ENCODE measurements at places on chromosomes 12 and 14. TPM values are rescaled to one million over a fixed set of nuclear protein-coding genes. Genes with fewer than 3 reads are reported as not detected.
A peak's percentile ranks its signal among the peaks of the same experiment; 100 is the strongest.

The NPAS3 gene
- not detected for total RNA-seq

The GZMB gene
- total RNA-seq: 105 TPM

The KCNC2 gene
- not detected for total RNA-seq

The RFLNA gene
- not detected for total RNA-seq

The DPY19L2 gene
- total RNA-seq: 0.27 TPM

The INSM2 gene
- total RNA-seq: not detected

The RARG gene
- 59.7 TPM for total RNA-seq

The RPL10L gene
- not detected for total RNA-seq

The BLTP3B gene
- 19.8 TPM for total RNA-seq

The RPS6KA5 gene
- total RNA-seq: 42.1 TPM

GRCh38 chr12:100688451-100688864, 106.1 kb upstream of the ANO4 start:
- H3K27me3 ChIP-seq: no peaks in the 10 kb centered on the region
- H3K36me3 ChIP-seq: no peaks in the 10 kb centered on the region
- no peak overlapping the region for H3K4me3 ChIP-seq
- no peak for DNase-seq
- H3K4me1 ChIP-seq: no peaks in the 10 kb centered on the region

GRCh38 chr14:35825968-35826217, 245 bp upstream of the BRMS1L start:
- peak overlapping the region; percentile 75 for H3K4me3 ChIP-seq
- H3K36me3 ChIP-seq: no peaks in the 10 kb centered on the region
- peak overlapping the region; percentile 97 for H3K27ac ChIP-seq
- peaks cover 22% of the 10 kb centered on the region for H3K4me1 ChIP-seq
- DNase-seq: no peak

DNA sequence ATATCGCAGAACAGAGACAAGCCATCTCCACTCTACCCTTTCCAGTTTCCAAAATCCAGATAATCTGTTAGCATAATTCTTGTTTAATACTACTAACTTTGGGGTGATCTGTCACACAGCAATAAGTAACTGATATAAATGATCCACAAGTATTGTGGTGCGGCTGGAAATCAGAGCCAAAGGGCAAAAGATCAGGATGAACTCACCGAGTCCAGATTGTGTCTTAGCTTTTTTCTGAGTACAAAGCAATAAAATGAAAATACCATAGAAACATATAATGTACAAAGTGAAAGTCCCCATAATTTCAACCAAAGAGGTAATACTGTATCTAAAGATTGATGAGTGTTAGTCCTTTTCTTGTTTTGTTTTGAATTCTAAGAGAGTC, 17.4 kb downstream of the HECTD1 start:
- no peaks in the 10 kb centered on the region for H3K27me3 ChIP-seq
- no peak overlapping the region for H3K27ac ChIP-seq
- no peak for DNase-seq
- no peak overlapping the region for H3K4me3 ChIP-seq
- peaks cover 18% of the 10 kb centered on the region for H3K36me3 ChIP-seq

DNA sequence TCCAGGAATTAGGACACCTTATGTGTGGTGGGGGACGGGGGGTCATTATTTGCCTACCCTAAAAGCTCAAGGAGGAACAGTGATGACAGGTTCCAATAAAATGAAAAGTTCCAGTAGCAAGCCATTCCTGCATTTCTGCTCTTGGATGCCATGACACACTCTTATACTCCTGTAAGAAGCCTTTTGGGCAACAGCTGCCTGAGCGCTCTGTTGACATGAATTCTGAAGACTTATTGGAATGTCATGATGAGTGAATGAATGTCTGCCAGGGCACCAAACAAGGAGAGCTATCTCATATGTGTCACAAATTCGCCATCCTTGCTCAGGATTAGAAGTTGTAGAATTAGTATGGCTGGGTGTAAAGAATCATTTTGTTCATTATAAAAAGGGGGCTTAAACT, 36.3 kb downstream of the PTGER2 start:
- H3K27me3 ChIP-seq: peaks cover 27% of the 10 kb centered on the region
- peaks cover 40% of the 10 kb centered on the region for H3K36me3 ChIP-seq
- H3K4me3 ChIP-seq: no peak overlapping the region
- peaks cover 67% of the 10 kb centered on the region for H3K4me1 ChIP-seq
- no peak for DNase-seq

GRCh38 chr12:108722992-108723766, 8.1 kb downstream of the CORO1C start:
- no peak overlapping the region for H3K4me3 ChIP-seq
- H3K36me3 ChIP-seq: peaks cover 2% of the 10 kb centered on the region
- DNase-seq: no peak
- H3K27ac ChIP-seq: no peak overlapping the region

DNA sequence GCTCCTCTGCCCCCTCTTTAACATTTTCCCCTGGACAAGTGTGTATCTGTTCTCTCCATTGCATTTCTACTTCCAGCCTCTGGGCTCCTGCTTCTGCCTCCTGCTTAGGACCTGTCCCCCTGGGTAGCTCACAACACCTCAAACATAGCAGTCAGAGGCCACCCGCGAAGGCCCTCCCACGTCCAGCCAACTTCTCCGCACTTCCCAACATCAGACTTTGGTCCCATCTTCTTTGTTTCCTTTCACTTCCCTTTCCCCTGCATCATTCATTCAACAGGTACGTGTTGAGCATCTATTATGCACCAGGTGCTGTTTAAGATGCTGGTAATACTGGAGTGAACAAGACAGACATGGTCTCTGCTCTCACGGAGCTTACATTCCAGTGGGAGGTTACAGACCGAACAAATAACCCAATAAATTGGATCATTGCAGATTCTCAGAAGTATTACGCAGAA, 3.1 kb downstream of the C12orf57 start:
- H3K4me1 ChIP-seq: peaks cover 74% of the 10 kb centered on the region
- H3K27ac ChIP-seq: peak overlapping the region; percentile 96
- DNase-seq: no peak
- no peaks in the 10 kb centered on the region for H3K27me3 ChIP-seq

DNA sequence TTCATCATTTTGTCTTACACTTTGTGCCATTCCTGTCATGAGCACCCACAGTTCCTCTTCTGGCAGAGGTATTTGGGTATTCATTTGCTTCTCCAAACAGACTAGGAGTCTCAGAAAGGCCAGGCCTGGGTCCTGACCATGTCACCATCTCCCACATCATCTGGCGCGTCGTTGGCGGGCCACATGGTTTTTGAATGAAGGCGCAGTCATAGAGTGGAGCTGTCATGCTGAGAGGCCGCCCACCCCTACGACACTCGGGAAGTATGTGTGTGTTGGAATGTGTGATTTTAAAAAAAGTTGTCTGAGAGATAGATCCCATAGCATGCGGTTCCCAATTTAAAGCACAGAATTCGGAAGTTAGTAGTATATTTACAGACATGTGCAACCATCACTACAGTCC, 15.6 kb upstream of the TTC7B start:
- H3K36me3 ChIP-seq: peaks cover 5% of the 10 kb centered on the region
- H3K27ac ChIP-seq: no peak overlapping the region
- no peak for DNase-seq
- peaks cover 42% of the 10 kb centered on the region for H3K4me1 ChIP-seq
- no peak overlapping the region for H3K4me3 ChIP-seq

- no peak overlapping the region for H3K27ac ChIP-seq
- H3K36me3 ChIP-seq: peaks cover 64% of the 10 kb centered on the region
- peaks cover 43% of the 10 kb centered on the region for H3K4me1 ChIP-seq
- DNase-seq: no peak
Measured at GRCh38 chr14:65854215-65854614, 441.7 kb downstream of the FUT8 start.

DNA sequence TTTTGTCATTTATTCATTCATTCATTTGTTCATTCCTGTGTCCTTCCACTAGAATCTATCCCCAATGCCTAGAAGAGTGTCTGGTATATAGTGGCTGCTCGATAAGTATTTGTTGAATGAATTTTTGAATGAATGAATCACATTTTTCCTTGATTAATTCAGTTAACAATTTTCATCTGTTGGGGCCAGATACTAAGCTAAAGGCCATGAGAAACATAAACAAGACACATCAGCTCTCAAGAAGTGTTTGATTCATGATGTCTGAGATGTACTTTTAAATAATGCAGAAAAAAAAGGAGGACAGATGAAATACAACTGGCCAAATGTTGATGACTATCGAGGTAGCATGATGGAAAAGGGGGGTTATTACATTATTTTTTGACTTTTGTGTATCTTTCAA, 48.1 kb upstream of the TMED10 start:
- H3K4me3 ChIP-seq: no peak overlapping the region
- no peaks in the 10 kb centered on the region for H3K36me3 ChIP-seq
- peaks cover 24% of the 10 kb centered on the region for H3K4me1 ChIP-seq
- no peak for DNase-seq
- H3K27ac ChIP-seq: no peak overlapping the region

- H3K4me3 ChIP-seq: no peak overlapping the region
- peak; percentile 54 for DNase-seq
- H3K4me1 ChIP-seq: no peaks in the 10 kb centered on the region
Measured at GRCh38 chr14:76710056-76711010, 50.9 kb upstream of the VASH1 start.

DNA sequence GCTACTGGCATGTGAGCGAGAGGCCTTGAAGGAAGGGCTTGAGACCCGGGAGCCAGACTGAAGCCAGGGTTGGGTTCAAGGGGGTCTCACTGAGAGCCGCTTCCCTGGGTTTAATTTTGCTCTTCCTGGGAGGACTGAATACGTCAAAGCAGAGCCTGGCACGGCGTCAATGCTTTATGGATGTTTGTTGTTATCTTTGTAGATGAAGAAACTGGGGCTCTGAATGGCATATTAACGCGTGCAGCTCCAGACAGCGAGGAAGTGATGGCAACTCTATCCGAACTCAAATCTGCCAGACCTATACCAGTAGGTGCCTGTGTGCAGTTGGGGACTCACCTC, 152.8 kb upstream of the PARP11 start:
- no peaks in the 10 kb centered on the region for H3K36me3 ChIP-seq
- no peaks in the 10 kb centered on the region for H3K27me3 ChIP-seq
- H3K27ac ChIP-seq: peak overlapping the region; percentile 61
- no peak overlapping the region for H3K4me3 ChIP-seq
- peaks cover 41% of the 10 kb centered on the region for H3K4me1 ChIP-seq
- no peak for DNase-seq

DNA sequence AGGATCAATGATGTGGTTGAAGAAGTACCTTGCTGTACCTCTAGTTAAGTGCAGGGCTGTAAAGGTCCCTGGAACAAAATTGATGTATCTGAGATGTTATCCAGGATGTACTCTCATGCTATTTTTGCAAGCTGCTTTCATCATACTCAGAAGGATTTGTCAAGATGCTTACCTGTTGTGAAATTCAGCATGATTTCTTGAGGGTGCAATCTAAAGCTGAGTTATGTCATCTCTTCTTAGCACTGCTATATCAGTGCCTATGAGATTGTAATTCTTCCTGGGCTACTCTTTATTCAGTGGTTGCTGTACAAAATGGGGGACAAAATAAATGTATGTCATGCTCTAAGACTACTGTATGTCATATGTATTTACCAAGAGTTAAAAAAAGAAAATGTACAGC, 340.7 kb upstream of the LMO3 start:
- H3K27me3 ChIP-seq: no peaks in the 10 kb centered on the region
- no peaks in the 10 kb centered on the region for H3K36me3 ChIP-seq
- H3K4me1 ChIP-seq: no peaks in the 10 kb centered on the region
- H3K4me3 ChIP-seq: no peak overlapping the region
- no peak overlapping the region for H3K27ac ChIP-seq

DNA sequence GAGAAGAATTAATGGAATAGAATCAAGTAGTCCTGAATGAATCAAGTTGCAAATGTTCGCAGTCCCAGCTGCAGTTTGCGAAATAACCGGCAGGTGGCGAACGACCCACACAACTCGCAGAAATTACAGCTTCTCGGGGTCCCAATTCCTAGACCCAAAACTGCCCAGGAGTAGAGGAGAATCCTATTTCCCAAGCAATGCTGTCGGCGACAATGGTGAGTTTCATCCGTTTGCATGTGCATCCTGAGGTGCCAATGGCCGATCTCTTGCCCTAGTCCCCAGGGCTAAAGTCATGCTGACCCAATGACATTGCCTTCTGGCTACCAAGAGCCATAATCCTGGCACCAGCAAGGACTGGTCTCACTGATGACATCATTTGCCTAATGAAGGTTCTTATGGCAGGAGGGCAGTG, 8.5 kb upstream of the ASCL1 start:
- DNase-seq: peak; percentile 40
- H3K27ac ChIP-seq: no peak overlapping the region
- H3K4me1 ChIP-seq: peaks cover 12% of the 10 kb centered on the region
- peaks cover 56% of the 10 kb centered on the region for H3K27me3 ChIP-seq
- no peak overlapping the region for H3K4me3 ChIP-seq
- H3K36me3 ChIP-seq: no peaks in the 10 kb centered on the region

DNA sequence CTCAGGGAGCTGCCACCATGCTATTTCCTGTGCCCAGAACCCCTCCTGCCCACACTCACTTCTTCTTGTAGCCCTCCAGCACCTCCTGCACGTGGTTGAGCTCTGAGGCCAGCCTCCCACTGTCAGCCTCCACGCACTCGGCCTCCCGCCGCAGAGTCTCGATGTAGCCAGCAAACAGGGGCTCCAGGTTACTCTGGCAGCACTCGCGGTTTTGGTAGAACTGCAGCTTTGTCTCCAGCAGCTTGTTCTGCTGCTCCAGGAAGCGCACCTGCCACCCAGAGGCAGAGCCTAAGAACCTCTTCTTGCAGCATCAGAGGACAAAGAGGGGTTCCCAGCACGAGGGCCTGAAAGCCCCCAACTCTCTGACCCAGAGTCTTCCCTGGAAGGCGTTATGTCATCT, 2.1 kb downstream of the KRT83 start:
- DNase-seq: no peak
- H3K27ac ChIP-seq: no peak overlapping the region
- no peaks in the 10 kb centered on the region for H3K4me1 ChIP-seq
- no peak overlapping the region for H3K4me3 ChIP-seq
- peaks cover 23% of the 10 kb centered on the region for H3K27me3 ChIP-seq

DNA sequence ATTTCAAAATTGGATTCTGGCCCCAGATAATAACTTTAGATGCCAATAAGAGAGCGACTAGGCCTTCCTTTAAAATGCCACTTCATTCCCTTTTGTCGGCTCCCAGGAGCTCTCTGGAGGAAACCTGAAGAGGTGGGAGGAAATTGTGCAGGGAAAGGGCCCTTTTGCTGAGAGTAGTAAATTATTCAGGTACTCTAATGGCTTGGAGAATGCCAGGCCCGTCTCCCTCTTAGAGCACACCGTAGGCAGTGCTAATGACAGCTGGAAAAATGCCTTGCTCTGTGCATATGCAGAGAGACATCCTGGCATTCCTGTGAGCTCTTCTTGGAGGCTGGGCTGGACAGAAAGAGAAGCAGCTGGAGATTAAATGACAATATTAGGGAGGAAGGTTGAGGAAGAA, 115.0 kb upstream of the RPH3A start:
- no peak overlapping the region for H3K4me3 ChIP-seq
- DNase-seq: no peak
- H3K27me3 ChIP-seq: peaks cover 26% of the 10 kb centered on the region
- no peak overlapping the region for H3K27ac ChIP-seq
- no peaks in the 10 kb centered on the region for H3K36me3 ChIP-seq

All from activated CD4-positive, alpha-beta T cell treated with anti-CD3 and anti-CD28 coated beads, Interleukin-2, amount 10 ng/mL, durations not matched to agents 7 days and 5 days (primary cell).